ENCODE measurements at places on chromosomes 1 and 21.

- no peak for DNase-seq
Measured at GRCh38 chr1:20311289-20311688, 20.6 kb downstream of the VWA5B1 start.

DNA sequence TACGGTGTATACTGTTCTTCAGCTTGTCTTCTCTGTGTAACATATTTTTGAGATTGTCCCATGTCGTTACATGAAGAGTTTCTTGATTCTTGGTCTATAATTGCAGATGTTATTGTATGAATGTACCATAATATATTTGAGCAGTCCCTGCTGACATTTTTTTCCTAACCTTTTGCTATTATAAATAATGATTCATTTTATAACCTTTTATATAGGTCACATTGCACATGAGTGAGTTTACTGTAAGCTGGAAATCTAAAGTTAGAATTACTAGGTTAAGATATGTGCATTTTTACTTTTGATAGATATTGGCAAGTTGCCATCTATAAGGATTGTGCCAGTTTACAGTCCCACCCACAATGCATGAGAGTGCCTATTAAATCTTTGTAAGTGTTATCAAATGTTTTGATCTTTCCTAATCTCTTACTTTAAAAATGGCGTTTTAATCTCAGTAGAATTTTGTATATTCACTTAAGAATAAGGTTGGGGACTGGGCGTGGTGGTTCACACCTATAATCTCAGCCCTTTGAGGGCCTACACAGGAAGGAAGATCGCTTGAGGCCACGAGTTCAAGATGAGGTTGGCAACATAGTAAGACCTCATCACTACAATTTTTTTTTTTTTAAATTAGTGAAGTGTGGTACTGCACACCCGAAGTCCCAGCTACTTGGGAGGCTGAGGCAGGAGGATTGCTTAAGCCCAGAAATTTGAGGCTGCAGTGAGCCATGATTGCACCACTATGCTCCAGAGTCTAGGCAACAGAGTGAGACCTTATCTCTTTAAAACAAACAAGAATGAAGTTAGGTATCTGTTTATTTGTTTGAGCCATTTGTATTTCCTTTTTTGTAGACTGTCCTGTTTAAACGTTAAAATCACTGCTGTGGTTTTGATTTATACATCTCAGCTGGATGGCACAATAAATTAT is 36.5 kb downstream of the ZMYM1 start:
- no peak for DNase-seq

GRCh38 chr1:222543817-222544216 is 4.1 kb downstream of the HHIPL2 start:
- DNase-seq = no peak

DNA sequence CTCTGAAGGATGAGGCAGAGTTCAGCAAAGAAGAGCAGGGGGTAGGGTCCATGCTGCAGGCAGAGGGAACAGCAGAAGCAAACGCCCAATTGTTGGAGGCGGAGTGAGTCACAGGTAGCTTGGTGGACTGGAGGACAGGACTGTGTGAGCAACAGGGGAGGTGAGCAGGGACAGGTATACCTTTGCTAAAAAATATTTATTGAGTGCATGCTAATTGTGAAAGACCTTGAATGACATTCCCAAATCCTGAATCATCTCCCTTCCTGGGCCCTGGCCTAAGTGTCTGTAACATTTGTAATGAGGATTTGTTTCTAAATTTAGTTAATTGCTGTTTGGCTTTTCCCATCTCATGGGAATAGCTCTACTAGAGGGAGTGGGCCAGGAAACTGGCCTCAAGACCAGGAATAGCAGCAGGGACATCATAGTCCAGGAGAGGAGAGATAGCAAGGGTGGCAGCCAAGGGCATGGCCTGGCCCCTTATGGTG is 123.7 kb downstream of the FOXD2 start:
- no peak for DNase-seq

- no peak for DNase-seq
Measured at GRCh38 chr1:163308811-163309210, 12.9 kb upstream of the NUF2 start.

DNA sequence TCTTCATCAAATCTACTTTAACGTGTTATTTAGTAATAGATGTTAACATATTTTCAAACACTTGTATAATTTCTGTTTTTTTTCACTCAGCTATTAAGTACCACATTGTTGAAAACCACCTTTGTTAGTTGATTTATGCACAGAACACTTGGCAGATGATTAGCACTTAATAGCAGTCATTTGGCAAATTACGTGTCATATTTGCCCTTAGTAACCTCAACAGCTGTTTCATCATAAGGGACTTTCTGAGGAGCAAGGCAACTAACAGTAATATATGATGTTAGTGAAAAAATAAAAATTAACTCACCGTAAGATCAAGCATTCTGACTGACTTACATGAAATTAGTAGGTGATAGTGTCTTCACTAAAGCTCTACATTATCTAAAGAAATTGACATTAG is 186.4 kb downstream of the HMCN1 start:
- DNase-seq = no peak

DNA sequence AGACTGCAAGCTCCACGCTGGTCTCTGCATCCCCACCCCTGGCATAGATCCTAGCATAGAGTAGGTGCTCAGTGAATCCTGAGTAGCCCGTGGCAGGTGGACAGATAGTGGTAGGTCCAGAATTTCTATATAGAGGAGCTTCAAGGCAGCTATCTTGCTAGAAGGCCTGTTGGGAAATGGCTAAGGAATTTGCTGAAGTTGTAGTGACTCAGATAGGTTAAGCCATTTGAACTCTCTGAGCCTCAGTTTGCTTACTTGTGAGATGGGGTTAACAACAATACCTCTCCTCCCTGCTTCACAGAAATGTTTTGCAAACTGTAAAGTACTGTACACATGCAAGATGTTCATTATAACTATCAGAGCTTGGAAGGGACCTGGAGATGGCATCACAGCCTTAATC is 23.4 kb upstream of the EPHB2 start:
- no peak for DNase-seq

- DNase-seq = no peak
Measured at GRCh38 chr1:4306559-4307467, 347.6 kb upstream of the AJAP1 start.

GRCh38 chr1:208534599-208534897 is 290.4 kb upstream of the PLXNA2 start:
- no peak for DNase-seq

DNA sequence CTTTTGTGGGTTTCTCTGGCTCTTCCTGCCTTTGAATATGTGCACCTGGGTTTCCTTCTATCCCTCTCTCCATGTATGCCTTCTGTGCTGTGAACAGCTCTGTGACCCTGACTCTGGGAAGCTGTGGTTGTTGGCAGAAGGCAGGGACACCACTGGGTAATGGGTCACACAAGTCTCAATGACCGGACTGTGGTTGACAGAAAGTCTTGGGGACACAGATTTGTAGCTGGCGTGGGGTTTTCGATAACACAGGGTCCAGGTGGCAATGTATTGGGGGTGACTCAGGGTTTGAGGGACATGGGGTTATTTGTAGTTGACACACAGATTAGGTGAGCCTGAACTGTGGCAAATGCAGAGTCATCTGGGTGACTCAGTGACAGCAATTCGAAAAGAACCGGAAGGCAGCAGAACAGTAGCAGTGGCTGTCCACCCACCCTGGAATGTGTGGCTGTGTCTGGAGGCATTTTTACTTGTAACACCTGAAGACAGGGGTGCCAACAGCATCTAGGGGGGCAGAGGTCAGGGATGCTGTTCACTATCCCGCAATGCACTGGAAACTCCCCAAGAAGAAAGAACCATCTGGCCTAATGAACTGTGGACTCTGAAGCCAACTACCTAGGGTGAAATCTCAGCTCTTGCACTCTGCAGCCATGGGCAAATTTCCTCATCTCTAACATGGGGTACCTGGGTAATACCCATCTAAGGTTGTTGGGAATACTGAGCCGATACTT is 13.0 kb upstream of the SLC6A9 start:
- no peak for DNase-seq
